ENCODE measurements at places on chromosomes 4 and X.

DNA sequence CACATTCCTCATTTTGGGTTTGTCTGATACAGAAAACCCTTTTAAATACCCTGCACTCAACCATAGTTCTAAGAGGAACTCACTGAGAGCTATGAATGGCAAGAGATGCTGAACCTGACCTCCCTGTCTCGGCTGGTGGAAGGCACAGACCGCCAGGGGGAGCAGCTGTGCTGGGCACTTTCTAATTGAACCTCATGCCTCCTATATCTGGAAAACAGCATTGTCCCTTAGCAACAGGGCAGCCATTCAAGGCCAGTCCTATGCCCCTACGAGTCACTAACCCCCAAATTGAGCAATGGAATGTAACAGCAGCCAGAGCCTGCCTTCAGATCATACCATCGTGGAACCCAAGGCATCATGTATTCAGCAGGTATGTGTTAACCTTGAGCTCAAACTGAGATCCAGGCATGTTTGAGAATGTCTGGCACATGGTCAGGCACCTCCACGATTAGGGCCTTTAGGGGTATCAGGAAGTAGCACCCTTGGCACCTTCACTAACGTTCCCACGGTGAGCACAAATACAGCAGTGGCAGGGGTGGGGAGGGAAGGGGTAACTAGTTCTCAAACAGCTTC, 5.1 kb downstream of the USP27X start:
- DNase-seq: peak; percentile 15

DNA sequence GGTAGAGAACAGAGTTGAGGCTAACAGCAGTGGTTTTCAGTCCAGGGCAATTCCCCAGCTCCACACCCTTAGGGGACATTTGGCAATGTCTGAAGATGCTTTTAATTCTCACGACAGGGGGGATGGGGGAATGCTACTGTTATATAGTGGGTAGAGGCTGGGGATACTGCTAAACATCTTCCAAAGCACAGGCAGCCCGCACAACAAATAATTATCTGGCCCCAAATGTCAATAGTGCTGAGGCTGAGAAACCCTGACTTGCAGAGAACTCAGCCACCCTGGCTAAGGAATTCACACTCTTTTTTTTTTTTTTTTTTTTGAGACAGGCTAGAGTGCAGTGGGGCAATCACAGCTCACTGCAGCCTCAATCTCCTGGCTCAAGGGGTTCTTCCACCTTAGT, 60.6 kb downstream of the POLR2B start:
- DNase-seq: no peak

- DNase-seq: no peak
Observed at GRCh38 chr4:90845777-90846176, 718.6 kb downstream of the CCSER1 start.

- no peak for DNase-seq
Observed at GRCh38 chr4:123672987-123673386, 276.4 kb downstream of the SPRY1 start.

DNA sequence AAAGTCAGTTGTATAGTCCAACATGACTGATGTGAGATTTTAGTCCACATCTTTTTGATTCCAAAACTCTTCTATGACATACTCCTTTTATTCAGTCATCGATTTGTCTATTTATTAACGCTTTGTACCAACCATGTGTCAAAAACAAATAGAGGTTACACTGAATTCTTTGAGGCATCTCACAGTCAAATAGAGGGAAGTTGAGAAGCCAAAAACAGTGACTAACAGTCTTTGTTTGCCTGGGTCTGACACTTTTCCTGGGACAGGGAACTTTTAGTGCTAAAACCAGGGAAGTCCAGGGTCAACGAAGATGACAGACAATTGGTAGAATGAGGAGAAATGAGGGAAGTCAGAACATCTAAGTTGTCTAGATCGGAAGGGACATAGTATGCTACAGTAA, 169.9 kb upstream of the HS3ST1 start:
- no peak for DNase-seq

DNA sequence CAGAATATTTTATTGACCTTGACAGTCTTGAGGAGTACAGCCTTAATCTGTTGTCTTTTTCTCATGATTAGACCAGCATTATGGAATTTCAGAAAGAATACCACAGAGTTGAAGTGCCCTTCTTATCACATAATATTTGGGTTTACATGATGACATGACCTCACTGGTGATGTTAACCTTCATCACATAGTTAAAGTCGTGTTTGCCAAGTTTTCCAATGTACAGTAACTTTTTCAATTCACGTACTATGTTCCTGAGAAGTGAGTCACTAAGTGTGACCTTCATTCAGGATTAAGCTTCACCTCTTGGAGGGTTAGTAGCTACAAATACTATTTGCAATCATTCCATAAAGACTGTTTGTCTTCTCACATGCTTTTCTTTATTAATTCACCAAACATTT, 52.1 kb downstream of the RAB40A start:
- DNase-seq: no peak
